ENCODE measurements at places on chromosomes 12 and 14.

GRCh38 chr14:30995689-30996088 is 29.8 kb upstream of the AP4S1 start:
- DNase-seq = no peak

- peak; percentile 69 for DNase-seq
These were observed 42.9 kb downstream of the TRIP11 start for GRCh38 chr14:91996948-91997371.

GRCh38 chr14:100305324-100306100 is 732 bp downstream of the SLC25A29 start:
- DNase-seq = peak; percentile 42

GRCh38 chr12:9615420-9616136 is 7.9 kb upstream of the KLRB1 start:
- no peak for DNase-seq

- DNase-seq = no peak
These were observed 100.5 kb upstream of the LMNTD1 start for GRCh38 chr12:25653487-25654175.

DNA sequence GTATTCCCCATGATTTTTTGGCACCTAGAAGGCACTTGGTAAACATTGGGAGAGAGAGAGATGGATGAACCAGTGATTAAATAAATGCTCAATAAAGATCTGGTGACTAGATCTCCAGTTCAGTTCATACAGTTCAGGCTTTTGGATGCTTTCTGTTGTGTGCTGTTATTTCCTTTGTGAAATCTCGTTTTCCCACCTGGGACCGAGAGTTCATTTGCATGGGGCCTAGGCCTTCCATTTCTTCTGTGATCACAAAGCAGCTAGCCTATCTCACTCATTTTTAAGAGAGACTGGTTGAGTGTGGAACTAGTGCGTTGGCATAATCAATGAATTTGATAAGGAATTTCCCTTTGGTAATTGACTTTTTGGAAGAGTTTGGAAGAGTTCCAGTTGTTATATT is 104.0 kb downstream of the VRK1 start:
- no peak for DNase-seq

DNA sequence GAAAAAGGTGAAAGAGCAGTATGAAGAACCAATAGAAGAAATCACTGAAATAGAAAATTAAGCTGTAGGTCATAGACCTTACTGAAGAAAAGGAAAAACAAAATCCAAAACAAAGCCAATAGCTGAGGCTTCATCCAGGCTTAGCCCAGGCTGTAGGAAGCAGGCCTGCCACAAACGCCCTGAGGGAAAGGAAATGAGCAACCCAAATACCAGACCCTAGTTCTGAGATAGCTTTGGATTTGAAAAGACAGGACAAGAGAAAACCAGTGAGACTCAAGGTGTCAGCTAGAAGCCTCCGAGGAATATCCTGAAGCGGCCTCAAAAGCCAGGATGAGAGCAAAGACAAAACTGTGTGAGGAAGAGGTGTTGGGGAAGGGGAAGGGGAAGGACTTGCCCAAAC is 79.2 kb downstream of the FERMT2 start:
- DNase-seq = no peak

GRCh38 chr14:35819591-35820540 is 6.3 kb upstream of the BRMS1L start:
- no peak for DNase-seq

GRCh38 chr12:130479401-130480125 is 141.9 kb downstream of the PIWIL1 start:
- DNase-seq = no peak

DNA sequence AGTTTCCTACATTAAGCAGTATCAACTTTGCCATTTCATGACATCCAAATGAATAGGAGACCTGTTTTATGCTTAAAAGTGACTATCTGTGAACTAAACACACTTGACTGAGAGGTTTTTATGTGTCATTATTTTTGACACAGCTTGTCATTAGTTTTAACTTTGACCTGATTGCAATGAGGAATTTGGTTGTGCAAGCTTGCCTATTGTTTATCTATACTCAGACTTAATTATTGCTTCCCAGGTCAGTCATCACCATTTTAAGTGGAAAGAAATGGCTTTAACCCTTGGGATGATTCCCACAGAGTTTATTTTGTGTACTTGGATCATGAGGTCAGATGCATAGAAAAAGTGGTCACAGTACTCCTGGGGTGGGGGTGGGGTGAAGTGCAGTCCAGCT is 171.0 kb upstream of the PRICKLE1 start:
- no peak for DNase-seq

- DNase-seq = no peak
These were observed 211.4 kb downstream of the CCDC59 start for GRCh38 chr12:82146740-82147139.

DNA sequence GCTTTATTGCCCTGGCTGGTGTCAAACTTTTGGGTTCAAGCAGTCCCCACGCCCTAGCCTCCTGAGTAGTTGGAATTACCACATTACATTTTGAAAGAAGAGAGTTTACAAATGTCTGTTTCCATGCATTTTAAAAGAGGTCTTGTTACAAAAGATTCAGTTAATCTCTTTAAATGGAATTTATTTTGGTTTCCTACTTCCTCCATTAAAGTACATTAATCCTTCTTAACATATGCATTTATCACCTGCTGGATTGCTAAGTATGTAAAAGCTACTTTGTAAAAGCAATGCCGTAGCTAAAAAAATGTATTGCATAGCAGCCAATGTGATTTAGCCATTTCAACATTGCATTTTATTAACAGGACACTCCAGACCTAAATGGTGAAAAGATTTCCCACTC is 80.4 kb downstream of the PDE3A start:
- no peak for DNase-seq

DNA sequence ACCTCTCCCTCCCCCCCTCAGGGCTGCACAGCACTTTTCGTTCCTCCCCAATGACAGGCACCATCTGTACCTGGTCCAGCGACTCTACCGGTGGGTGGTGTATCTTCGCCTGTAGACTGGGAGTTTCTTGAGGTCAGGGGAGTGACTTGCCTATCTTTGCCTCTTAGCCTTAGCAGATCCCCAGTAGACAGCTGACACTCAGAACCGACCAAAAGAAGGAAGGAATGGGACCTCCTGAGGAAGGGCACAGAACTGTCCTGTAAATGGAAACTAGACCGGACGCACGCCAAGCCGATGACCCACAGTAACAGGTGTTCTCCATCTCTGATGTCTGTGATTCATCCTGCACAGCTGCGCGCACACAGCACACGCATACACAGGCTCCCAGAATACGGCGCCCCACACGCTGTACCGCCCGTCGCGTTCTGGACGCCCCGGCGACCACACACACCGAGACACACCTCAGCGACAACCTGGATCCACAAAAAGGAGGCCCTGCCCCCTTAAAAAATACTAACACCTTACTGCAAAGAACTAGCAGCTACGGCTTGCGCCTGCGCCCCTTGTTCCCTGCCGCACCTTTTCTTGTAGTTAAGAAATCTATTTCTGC is 673 bp upstream of the TTC9 start:
- no peak for DNase-seq

DNA sequence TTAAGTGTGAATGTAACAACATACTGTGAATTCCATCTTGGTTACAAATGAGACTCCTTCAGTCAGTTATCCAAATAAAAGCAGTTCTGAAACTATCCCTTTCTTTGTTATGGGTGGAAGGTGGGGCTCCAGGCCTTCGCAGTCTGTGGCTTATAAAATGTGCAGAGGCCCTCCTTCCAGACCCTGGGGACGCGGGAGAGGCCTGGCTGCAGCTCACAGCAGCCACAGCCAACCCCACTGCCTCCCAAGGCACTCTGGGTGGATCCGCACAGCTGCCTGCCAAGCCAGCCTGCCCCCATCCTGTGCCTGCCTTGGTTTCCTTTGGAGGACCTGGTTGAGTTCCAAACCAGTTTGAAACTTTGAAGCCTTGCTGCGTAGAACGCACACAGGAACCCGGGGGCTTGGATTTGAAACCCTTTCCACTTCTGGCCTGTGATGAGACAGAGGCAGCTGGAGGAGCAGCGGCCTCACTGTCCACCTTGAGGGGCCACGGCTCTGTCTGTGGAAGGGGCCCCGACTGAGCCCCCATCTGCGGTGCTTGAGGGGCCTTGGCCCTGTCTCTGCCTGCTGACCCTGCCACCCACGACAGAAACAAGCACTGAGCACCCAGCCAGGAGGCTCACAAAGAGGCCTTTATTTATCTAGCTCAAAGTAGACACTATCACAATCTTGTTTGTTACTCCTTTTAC is 30.4 kb downstream of the CCNK start:
- no peak for DNase-seq

DNA sequence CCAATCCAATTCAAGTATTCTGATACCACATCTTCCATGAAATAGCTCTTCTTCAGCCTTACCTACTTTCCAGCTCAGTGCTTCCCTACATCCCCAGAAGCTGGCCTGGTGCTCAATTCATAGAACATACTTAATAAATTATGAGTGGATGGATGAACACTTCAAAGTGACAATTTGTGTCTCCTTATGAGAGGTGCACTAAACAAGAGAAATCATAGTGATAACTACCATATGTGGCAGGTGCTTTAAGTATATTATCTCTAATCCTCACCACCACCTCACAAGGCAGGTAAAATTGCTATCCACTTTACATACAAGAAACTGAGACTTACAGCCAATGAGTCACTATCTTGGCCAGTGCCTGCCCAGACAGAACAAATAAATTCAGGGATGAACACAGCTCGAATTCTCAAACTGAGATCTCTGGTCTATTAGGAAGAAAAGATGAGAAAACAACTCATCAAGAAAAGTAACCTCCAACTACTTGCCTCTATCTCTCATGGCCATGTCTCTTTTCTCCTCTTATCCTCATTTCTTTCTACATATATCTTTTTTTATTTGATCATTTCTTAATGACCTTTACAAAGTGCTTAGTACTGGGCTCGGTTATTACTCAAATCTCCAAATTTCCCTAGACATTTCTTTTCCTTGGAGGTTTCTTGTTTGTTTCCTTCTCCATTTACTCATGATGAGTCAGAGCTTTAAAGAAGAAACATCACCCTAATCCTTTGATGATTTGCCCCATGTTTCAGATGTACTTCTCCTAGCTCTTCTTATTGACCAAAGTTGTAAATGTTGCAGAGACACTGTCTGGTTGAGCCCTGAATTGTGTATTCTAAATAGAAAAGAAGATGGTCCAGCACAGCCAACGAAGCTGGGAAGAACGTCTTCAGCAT is 161.5 kb downstream of the RPS29 start:
- no peak for DNase-seq

DNA sequence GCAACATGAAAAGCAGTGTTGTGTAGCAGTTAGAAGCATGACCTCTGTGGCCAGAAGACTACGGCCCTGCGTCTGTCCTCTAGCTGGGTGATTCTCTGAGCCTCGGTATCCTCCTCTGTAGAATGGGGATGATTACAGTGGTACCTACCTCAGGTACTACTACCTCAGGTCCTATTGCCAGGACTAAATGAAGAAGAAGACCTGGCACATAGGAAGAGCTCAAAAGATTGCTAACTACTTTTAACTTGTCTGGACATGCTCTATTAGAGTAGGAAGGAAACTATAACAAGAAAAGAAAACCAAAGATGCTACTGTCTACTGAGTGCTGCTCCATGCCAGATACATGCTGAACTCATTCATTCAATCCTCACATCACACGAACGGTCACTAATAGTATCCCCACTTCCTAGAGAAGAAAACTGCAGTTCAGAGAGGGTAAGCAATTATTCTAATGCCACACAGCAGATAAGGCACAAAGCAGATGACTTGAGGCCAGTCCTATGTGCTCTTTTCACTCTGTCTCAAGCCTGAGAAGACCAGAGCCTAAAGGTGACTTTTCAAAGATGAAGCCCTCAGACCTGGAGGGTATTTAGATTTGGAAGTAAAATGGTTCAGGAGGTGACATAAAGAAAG is 108.1 kb upstream of the HIF1A start:
- DNase-seq = no peak

DNA sequence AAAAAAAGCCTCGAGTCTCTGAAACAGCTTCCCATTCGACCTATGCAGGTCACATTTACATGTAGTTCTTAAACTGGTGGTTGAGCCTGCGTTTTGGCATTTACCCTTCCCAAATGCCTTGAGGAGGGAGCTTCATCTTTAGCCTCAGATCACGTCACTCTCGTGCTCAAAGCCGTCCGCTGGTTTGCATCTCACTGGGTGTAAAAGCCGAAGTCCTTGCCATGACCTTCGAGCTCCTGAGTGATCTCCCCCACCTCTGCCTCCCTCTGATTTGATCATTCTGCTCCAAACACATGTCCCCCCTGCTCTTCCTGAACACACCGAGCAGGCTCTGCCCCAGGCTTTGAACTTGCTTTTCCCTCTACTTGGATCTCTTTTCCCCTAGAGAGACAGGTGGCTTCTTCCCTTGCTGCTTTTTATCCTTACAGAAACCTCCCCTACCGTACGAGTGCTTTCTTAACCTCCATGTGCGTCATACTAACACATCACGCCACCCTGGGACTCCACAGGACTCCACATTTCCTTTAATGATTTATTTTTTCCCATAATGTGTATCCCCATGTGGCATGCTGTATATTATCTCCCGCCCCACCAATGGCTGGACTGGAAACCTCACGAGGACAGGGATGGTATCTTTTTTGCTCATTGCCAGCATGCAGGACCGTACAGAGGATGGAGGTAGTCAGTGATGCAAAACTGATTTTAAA is 610.7 kb downstream of the VRK1 start:
- DNase-seq = no peak

GRCh38 chr12:11768233-11768965 is 118.9 kb downstream of the ETV6 start:
- no peak for DNase-seq

DNA sequence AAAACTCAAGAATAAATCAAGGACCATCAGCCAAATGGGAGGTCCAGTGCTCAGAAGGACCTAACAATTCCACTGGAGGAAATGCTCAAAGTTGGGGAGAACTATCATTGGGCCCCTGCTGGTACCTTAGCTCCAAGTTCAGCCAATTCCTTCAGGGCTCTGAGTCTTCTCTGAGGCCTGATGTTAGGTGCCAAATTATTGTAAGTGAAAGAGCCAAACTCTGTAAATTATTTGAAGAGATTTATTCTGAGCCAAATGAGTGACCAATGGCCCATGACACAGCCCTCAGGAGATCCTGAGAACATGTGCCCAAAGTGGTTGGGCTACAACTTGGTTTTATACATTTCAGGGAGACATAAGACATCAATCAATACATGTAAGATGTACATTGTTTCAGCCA is 8.2 kb upstream of the TMEM263 start:
- no peak for DNase-seq

DNA sequence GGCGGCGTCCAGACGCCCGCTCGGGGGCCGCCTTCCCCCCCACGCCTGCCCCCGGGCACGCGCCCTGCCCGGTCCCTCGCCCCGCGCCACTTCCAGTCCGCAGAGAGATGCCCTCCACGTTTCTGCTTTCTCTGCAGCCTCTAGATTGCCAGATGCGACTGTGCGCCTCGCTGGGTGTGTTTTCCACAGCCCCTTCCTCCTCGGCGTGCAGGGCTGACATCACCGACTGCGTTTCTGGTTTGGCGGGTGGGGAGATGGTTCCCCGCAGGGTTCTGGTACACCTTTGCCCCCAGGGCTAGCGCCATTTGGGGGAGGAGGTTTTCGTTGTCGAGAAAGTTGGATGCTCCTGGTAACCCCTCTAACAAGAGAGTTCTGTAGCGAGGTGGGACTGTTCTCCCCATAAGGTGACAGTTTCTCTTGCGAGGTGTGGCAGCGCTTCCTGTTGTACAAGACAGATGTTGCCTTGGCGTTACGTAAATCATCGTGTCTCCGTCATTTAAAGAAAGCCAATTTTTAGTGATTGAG is 1.5 kb downstream of the CALM1 start:
- peak; percentile 74 for DNase-seq

All from erythroblast (primary cell).